Activated naive CD8-positive, alpha-beta T cell treated with anti-CD3 and anti-CD28 coated beads, Interleukin-2, amount 10 ng/mL, durations not matched to agents 7 days and 5 days (primary cell): ENCODE measurements at places on chromosomes 5 and 9. TPM values are rescaled to one million over a fixed set of nuclear protein-coding genes. Genes with fewer than 3 reads are reported as not detected.
A peak's percentile ranks its signal among the peaks of the same experiment; 100 is the strongest.

The TMEM215 gene
- total RNA-seq: not detected

The BTNL3 gene
- total RNA-seq: not detected

DNA sequence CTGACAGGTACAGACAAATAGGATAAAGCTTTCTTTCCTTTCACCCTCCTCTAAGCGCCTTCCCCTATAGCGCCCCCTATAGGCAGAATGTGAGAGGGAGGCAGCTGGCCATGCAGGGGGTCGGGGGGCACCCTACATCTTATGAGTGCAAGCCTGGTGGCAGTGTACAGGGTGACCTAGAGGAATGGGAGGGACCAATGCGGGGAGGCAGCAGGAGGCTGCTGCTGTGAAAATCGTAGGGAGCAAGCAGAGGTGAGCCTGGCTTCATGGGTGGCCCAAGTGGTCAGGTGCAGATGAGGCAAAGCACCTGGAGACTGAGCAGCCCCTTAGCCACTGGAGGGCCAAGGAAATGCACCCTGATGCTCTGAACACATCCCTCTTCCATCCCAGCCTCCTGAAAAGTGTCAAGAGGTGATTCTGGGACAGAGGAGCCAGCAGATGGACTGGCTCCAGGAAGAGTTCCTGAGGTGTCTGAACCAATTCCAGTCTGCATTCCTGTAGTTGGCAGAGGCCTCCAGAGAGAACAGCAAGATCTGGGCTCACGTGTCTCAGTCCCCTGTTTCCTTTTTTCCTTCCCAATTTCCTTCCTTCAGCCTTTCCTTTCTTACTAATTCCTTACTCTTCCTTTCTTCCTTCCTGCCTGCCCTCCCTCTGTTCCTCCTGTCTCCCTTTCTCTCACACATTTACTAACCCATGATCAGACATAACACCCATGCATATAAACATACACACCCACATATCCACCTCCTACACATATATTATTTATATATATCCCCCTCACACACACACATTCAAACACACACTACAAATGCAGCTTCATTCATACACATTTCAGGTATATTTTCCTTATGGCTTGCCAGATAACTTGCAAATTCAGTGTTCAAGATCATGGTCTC lies 32.8 kb upstream of the GALNT10 start:
- DNase-seq: no peak

GRCh38 chr5:73447530-73448462 lies 781 bp downstream of the FOXD1 start:
- DNase-seq: peak; percentile 68

GRCh38 chr5:77662635-77663034 lies 24.1 kb upstream of the OTP start:
- DNase-seq: no peak

DNA sequence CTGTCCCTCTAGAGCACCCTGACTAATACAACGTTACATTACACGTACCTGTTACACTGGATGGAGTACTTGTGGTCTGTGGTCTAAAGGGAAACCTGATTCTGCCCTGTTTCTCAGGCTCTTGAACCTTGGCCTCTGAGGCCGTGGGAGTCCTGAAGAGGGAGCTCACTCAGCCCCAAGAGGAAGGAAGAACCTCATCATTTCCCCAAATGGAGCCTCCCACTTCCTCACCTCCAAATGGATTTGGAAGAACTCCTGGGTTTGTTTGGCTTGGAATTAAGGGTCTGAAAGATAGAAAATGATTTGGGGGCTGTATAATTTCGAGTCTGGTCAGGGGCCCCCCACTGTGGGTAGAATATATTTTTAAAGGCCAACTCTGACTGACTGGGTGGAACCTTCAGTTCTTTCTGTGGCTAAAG lies 200.2 kb downstream of the SEMA6A start:
- DNase-seq: no peak

DNA sequence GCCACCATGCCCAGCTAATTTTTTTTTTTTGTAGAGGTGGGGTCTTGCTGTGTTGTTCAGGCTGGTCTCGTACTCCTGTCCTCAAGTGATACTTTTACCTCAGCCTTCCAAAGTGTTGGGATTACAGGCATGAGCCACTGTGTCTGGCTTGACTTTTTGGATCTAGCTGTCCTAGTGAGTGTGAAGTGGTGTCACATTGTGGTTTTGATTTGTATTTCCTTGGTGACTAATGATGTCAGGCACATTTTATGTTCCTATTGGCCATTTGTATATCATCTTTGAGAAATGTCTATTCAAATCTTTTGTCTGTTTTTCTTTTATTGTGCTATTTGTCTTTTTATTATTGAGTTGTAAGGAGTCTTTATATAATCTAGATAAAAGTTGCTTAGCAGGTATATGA lies 53.5 kb upstream of the MCCC2 start:
- no peak for DNase-seq

DNA sequence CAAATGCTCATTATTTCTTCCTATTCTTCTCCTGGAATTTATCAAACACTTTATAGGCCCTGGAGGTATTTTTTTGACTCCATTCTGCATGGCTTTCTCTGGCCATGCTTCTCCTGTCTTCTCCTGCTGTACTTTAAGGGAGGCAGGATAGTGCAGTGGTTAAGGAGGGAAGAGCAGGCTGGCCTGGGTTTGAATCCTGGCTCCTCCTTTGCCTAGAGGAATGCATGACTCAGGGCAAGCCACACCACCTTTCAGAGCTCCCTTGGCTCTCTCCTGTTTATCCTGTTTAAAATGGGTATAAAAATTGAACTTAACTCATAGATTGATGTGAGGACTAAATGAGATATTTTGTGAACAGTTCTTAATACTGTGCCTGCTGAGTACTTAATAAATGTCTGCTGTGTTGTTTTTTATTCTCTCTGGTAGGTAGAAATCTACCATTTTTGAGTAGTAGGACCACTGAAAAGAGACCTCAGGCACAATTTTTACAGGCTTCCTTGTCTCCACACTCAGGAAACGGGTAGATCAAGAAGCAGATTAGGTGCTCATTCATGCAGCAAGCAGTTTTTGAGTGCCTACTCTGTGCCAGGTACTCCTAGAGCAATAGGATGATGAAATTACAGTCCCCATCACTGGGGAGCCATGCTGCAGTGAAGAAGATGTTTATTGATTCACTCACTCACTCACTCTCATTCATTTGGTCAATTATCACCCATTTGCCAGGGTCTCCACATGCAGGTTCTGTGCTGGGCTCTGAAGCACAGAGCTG lies 32.7 kb upstream of the ARAP3 start:
- DNase-seq: no peak

GRCh38 chr5:1779021-1779680 lies 20.5 kb downstream of the MRPL36 start:
- DNase-seq: peak; percentile 20

DNA sequence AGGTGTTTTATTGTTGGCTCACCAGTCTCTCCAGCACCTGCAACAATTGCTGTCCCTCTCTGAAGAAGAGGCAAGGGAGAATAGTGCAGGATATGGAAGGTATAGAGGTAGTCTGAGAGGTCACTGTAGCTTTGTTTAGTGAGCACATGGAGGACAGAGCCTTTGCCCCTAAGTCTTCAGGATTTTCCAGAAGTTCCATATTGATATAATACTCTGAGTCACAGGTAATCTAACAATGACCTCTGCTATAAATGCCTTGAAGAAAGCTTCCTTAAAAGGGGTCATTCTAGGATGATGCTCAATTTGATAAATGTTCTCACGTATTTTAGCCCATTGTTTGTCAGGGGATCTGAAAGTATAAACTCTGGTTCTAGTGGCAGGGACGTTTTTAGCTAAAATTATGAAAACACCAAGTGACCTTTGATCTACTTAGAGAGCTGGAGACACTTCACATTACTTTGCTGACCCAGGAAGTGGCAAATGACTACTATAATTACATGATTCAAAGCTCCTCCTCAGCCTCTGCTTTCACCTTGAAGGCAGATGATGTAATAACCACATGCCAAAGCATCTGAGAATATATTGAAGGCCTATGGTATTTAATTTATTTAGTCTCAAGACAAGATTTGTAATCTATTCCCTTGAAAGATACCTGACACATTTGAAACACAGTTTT lies 366.9 kb upstream of the NUDT12 start:
- no peak for DNase-seq

- no peak for DNase-seq
Observed at GRCh38 chr9:38747067-38747466, 27.1 kb upstream of the FAM240B start.

GRCh38 chr5:173050791-173051190 lies 5.4 kb upstream of the CREBRF start:
- DNase-seq: no peak
